ENCODE measurements at places on chromosomes 5 and 9. TPM values are rescaled to one million over a fixed set of nuclear protein-coding genes. Genes with fewer than 3 reads are reported as not detected.

DNA sequence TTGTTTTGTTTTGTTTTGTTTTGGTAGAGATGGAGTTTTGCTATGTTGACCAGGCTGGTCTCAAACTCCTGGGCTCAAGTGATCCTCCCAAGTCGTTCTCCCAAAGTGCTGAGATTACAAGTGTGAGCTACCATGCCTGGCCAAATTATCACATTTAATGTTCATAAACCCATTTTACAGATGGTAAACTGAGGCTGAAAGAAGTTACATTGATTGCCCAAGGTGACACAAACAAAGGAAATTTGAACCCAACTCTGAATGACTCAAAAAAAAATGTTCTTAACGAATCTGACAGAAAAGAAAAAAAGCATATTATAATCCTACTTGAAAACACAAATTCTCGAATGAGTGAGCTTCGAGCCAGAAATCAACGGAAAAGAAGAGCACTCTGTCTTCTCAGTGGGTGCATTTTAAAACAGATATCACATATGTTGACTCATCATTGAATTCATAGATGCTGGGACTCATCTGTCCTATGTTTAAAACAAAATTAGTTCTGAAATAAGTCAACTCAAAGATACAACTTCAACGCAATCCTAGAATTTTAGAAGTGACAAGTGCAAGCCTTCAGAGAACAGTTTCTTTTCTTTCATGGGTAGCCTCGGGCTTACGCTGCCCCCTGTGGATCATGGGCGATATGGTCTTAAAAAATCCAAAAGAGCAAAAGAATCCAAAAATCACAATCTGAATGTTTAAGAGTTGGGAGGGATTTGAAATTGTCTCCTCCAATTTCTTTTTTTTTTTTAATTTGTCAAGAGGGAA lies 28.4 kb downstream of the TIMD4 start:
- no peaks in the 10 kb centered on the region for H3K27me3 ChIP-seq
- DNase-seq = peak; percentile 26
- H3K36me3 ChIP-seq = peaks cover 2% of the 10 kb centered on the region
- H3K4me1 ChIP-seq = no peaks in the 10 kb centered on the region
- H3K27ac ChIP-seq = no peak overlapping the region
- no peak overlapping the region for H3K4me3 ChIP-seq

DNA sequence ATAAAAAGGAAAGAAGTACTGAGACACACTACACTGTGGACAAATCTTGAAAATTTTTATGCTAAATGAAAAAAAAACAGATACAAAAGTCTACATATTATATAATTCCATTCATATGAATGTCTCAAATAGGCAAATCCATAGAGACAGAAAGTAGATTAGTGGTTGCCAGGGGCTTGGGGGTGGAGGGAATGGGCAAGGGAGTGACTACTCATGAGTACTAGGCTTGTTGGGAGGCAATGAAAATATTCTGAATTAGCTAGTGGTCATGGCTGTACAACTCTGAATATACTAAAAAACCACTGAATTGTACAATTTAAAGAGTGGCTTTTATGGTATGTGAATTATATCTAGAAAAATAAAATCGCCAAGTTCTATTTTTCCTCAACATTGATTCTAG lies 154.9 kb downstream of the AUH start:
- DNase-seq = no peak
- H3K27me3 ChIP-seq = no peaks in the 10 kb centered on the region
- peaks cover 16% of the 10 kb centered on the region for H3K36me3 ChIP-seq
- peaks cover 16% of the 10 kb centered on the region for H3K4me1 ChIP-seq
- no peak overlapping the region for H3K4me3 ChIP-seq

- no peaks in the 10 kb centered on the region for H3K36me3 ChIP-seq
- DNase-seq = no peak
- no peak overlapping the region for H3K27ac ChIP-seq
- H3K27me3 ChIP-seq = peaks cover 10% of the 10 kb centered on the region
Measured at GRCh38 chr5:132370181-132370970, 866 bp downstream of the SLC22A5 start.

- peaks cover 61% of the 10 kb centered on the region for H3K4me1 ChIP-seq
- peak overlapping the region; percentile 96 for H3K27ac ChIP-seq
Measured at GRCh38 chr9:131394464-131395156, 724 bp downstream of the PRRC2B start.

GRCh38 chr5:179994583-179995323 lies 76.8 kb downstream of the RNF130 start:
- H3K27ac ChIP-seq = peak overlapping the region; percentile 19
- peak overlapping the region; percentile 27 for H3K4me3 ChIP-seq
- peaks cover 74% of the 10 kb centered on the region for H3K36me3 ChIP-seq
- H3K4me1 ChIP-seq = no peaks in the 10 kb centered on the region
- no peaks in the 10 kb centered on the region for H3K27me3 ChIP-seq

DNA sequence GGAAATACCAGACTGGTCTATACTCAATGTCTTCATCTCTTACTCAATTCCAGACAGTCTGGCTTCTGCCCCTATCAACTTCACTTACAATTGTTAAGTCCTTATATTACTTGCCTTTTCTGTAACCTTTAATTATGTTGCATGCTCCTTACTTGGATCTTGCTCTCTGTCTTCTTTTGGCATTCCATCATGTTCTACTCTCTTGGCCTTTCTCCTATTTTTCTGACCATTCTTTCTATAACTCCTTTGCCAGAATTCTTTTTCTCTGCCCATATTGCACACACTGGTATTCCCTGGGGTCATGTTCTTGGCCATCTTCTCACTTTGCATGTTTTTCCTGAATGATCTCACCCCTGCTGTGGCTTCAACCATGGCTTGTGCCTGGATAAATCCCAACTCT lies 209.8 kb upstream of the ZNF462 start:
- no peak overlapping the region for H3K27ac ChIP-seq
- no peaks in the 10 kb centered on the region for H3K27me3 ChIP-seq
- no peaks in the 10 kb centered on the region for H3K4me1 ChIP-seq
- H3K36me3 ChIP-seq = no peaks in the 10 kb centered on the region

DNA sequence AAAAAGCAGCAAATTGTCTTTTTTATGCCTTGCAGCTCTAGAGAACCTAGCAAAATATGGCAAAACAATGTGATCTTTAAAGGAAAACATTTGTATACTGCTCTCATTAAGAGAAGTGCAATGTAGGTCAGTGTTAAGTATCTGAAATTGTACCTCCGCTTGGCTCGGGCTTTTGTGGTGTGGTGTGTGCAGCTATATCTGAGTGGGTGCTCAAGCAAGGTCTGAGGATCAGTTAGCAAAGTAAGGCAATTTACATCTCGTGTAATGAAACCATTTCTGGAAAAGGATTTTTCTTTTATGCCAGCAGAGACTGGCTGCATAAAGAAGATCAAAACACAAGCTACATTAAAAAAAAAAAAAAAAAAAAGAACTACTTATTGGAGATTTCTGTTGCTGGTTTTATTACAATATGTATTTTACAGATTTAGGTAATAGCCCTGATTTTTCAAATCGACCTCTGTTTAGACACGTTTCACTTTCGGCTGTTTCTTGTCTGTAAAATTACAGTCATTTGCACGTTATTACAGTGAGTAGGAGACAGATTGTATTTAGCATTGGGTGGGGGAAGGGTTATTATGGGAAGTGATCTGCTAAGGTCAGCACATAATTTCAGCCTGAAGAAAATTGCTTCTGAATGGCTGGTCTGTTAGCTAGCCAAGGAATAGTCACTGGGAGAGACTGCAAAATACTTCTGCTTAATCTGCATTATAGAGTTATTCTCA lies 7.9 kb upstream of the ZNF608 start:
- DNase-seq = no peak
- H3K27me3 ChIP-seq = peaks cover under 1% of the 10 kb centered on the region
- H3K4me3 ChIP-seq = peak overlapping the region; percentile 38
- no peaks in the 10 kb centered on the region for H3K36me3 ChIP-seq
- H3K4me1 ChIP-seq = peaks cover 50% of the 10 kb centered on the region

DNA sequence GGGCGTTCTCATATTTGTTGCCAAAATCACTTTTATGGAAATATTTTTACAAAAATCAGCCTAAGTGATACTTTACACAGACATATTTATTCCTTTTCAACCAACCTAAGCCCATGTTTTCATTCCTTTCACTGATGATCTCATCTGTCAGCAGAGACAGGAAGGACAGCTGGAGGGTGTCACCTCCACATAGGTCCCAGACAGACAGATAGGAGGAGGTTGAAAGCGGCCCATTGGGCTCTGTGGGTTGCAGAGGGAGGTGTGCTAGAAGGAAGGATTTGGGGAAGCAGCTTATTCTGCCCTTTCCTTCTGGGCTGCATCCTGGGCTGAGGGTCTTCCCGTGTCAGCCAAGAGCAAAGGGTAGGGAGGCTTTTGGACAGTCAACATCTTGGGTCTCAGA lies 26.0 kb upstream of the SEMA4D start:
- no peak for DNase-seq
- peaks cover 19% of the 10 kb centered on the region for H3K4me1 ChIP-seq
- no peaks in the 10 kb centered on the region for H3K27me3 ChIP-seq
- no peak overlapping the region for H3K27ac ChIP-seq
- H3K36me3 ChIP-seq = no peaks in the 10 kb centered on the region

- no peaks in the 10 kb centered on the region for H3K27me3 ChIP-seq
- no peaks in the 10 kb centered on the region for H3K36me3 ChIP-seq
- peak overlapping the region; percentile 93 for H3K4me3 ChIP-seq
- H3K27ac ChIP-seq = peak overlapping the region; percentile 90
- DNase-seq = no peak
- peaks cover 51% of the 10 kb centered on the region for H3K4me1 ChIP-seq
Measured at GRCh38 chr9:36485647-36486328, 85.7 kb upstream of the RNF38 start.

DNA sequence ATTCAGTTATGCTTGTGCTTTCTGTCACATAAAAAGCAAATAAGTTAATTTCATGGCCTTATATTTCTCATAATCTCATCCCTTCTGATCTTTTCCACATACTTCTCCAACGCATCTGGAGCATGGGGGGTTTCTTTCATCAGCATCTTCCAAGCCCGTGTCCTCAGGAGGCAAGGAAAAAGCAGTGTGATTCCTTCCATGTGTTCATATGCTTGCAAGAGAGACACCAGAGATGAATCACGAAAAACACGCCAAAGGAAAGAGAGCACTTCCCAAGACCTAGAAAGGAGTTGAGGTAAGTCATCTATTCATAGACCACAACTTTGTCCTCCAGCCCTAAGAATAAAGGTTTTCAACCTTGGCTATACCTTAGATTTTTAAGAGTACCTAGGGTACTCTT lies 26.0 kb upstream of the SVEP1 start:
- no peaks in the 10 kb centered on the region for H3K36me3 ChIP-seq
- H3K4me1 ChIP-seq = peaks cover 4% of the 10 kb centered on the region
- H3K27me3 ChIP-seq = no peaks in the 10 kb centered on the region
- H3K4me3 ChIP-seq = no peak overlapping the region
- no peak overlapping the region for H3K27ac ChIP-seq

- peaks cover 32% of the 10 kb centered on the region for H3K27me3 ChIP-seq
- no peak for DNase-seq
- H3K27ac ChIP-seq = no peak overlapping the region
- H3K4me3 ChIP-seq = no peak overlapping the region
- H3K4me1 ChIP-seq = peaks cover 16% of the 10 kb centered on the region
Measured at GRCh38 chr9:114806526-114806900, 674 bp upstream of the TNFSF15 start.

Gene FAM151B
- 2.0 TPM for total RNA-seq

Gene CNTLN
- total RNA-seq = 16.7 TPM

Gene CMYA5
- total RNA-seq = 0.73 TPM

Gene DOK3
- 10.5 TPM for total RNA-seq

Gene C1QTNF2
- 0.42 TPM for total RNA-seq

Gene GABRA6
- total RNA-seq = not detected

Gene BTNL9
- total RNA-seq = not detected

Gene PCDHB10
- 5.5 TPM for total RNA-seq

Gene EIF4E1B
- not detected for total RNA-seq

Gene TAF1L
- total RNA-seq = not detected

Measured in neural crest cell (in vitro differentiated cells).